ENCODE measurements at places on chromosomes 3 and 15.

- no peak for DNase-seq
These were observed 127.2 kb downstream of the NFKBIZ start for GRCh38 chr3:101976473-101976872.

- DNase-seq = no peak
These were observed 517.3 kb downstream of the MECOM start for GRCh38 chr3:169146179-169146665.

- no peak for DNase-seq
These were observed 10.8 kb downstream of the MESD start for GRCh38 chr15:80978685-80979329.

- no peak for DNase-seq
These were observed 36.5 kb downstream of the U2SURP start for GRCh38 chr3:143037867-143038266.
